GM10248 (cell line): ENCODE measurements at places on chromosomes 7 and 10.

GRCh38 chr7:128425850-128426249, 16.1 kb upstream of the IMPDH1 start:
- peak; percentile 77 for DNase-seq

DNA sequence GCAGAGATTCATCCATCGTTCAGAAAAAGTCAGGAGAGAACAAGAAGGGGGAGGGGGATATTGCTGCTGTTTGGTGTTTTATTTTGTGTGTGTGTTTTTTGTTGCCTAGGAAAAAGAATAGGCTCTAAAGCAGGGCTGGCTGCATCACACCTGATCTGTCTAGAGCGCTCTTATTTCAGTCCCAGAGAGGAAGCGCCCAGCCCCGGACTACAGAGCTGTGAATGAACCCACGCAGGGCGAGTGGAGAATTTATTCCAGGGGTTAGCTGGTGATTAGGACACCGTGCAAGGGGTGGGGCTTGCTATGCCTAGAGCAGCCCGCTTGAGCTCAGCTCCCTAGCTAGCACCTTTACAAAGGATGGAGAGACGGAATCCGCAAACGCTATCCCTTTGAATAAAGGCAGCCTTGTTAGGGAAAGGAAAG, 621 bp upstream of the FAM13C start:
- no peak for DNase-seq

GRCh38 chr10:70892631-70893030, 4.3 kb upstream of the PCBD1 start:
- DNase-seq, result no peak

DNA sequence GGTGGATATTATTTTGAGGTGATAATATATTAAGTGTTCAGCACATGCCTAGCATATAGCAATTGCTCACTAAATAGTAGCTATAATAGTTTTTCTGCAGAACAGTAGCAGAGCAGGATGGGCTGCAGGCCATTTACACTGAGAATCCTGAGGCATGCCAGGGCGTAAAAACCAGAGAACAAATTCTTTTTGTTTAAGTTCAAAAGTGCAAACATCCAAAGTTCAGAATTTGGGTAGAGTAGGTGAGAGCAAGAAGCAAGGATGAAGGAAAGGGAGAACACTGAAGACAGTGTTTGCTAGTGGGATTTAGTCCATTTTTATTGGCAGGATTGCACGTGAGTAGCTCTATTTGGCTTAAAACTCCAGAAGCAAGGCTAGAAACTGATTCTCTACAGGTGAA, 72.0 kb upstream of the RHOBTB1 start:
- DNase-seq, result no peak

DNA sequence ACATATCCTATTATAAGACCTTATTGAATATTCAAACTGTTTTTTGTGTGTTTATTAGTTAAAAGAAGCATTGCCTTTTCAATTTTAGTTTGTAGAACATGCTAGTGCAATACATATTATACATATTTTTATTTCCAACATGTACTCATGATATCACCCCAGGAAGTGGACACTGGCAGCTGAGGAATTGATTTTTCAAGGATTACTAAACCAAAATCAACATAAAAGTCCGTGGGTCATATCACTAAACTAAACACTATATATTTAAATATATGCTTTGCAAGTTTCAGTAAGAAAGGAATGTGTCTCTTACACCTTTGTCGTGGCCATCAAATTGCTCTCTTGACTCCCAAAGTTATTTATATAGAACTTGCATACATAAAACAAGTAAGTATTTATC, 185.2 kb downstream of the AGMO start:
- no peak for DNase-seq

- DNase-seq, result no peak
Observed at GRCh38 chr10:78919181-78919966, 149.4 kb upstream of the ZMIZ1 start.

DNA sequence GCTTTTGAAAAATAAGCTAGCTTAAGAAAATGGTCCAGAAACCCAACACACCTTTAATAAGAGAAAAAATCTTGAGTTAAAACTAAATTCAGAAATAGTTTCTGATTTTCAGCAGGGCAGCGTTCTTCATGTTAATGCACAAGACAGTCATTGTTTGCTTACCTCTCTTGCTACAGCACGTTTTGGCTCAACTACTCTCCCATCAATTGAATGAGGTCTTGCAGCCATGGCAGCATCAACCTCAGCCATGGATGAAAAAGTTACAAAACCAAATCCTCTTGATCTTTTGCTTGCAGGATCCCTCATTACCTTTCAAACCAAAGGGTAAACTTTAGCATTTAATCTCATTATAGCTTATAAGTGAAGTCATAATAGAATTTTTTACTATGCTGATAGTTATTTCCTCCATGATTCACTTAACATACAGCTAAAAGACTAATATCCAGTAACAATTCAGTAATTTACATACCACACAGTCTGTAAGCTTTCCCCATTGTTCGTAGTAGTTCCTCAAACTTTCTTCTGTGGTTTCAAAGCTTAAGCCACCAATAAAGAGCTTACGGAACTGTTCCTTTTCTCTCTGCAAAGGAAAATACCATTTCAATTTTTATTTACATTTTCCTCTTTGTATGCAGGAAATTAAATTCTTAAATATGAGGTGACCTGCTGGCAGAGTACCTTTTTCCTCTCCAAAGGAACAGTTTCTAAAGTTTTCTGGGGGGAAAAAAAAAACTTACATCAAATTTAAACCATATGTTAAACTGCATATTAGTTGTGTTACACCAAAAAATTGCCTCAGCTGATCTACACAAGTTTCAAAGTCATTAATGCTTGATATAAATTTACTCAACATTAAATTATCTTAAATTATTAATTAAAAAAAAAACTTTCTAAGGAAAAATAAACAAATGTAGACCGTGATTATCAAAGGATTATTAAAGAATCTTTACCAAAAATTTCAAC, 3.1 kb downstream of the HNRNPA2B1 start:
- no peak for DNase-seq

DNA sequence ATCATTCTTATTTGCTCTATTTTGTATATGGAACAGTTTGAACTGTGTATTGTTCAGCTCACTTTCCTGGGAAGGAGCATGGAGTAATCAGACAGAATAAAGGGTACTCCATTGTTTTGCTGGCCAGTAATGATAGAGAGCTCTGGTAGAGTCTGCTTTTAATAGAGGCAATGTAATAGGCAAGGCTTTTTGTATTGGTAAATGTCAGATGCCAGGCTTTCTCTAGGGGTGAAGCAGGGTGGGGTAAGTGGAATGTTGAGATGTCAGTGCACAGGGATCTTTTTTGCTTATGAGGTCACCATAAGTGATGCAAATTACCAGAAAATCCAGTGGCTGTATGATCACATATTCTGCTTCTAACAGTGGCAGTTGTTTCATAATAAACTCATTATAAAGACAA, 1088.3 kb upstream of the SORCS1 start:
- DNase-seq, result no peak

DNA sequence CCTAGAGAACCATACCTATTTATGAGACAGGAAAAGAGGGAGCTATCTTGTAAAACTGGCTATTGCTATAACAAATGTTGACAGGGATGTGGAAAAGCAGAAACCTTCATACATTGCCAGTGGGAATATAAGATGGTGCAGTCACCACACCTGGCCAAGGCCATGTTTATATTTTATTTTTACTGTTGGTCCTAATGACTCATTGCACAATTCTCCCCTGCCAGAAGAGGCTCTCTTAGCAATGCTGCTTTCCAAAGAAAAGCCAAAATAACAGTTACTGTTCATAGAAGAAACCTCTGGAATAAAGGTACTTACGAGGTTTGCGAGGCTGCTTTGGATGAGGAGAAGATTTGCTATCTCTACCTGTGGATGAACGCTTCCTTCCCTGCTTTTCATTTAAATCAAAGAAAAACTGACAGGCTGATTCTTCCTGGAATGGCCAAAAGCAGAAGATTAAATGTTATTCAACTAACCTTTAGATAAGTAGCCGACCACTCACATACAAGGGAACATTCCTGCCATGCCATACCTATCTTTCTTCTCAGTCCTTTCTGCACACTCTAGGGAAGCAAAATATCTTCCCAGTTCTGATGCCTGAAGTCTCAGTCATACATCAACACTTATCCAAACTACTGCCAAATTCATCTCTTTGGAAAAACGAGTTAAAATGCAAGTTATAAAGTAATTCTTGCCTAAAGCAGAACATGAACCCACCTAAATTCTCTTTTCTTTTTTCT, 16.3 kb upstream of the CHUK start:
- no peak for DNase-seq

DNA sequence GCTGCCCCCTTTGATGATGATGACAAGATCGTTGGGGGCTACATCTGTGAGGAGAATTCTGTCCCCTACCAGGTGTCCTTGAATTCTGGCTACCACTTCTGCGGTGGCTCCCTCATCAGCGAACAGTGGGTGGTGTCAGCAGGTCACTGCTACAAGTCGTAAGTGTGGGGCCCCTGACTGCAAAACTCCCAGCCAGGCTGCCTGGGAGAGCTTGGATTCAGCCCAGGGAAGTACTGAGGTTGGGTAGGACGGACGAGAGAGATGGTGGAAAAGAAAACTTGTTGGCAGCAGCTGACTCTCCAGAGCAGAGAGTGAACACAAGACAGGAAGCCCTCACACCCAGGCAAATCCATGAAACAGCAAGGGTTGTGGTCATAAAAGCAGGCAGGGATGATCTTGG, 1.3 kb downstream of the PRSS2 start:
- no peak for DNase-seq

DNA sequence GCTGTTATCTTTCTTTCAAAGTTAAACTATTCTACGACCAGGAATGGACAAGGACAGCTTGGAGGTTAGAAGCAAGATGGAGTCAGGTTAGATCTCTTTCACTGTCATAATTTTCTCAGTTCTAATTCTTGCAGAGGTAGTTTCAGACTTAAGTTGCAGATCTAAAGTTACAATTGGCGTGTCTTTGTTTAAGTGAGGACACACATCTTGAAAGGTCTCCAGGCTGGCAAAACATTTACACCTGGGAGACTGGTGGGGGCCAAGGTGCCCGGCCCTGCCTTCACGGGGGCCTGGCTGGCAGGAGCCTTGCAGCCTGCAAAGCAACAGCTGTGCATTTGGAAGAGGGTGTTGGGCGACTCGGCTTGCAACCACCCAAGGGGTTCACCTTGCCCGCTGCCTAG, 1.7 kb upstream of the DYNC2I1 start:
- no peak for DNase-seq

DNA sequence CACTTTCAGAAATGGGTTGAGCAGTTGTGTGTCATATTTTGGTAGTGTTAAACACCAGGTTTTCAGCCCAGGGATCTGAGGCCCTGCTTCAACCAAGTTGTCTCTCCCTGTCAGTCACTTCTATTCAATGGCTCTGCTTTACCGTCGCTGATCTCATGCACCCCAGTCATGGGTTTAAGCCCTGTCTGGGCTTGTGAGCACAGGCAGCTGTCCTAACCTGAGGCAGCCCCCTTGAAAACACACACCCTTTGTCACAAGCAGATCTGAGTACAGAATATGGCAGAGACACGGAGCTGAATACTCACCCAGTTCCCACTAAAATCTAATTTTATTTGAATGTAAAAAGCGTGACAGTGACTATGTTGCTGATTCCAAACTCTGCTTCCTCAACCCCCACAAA, 110.6 kb upstream of the GLI3 start:
- DNase-seq, result no peak

DNA sequence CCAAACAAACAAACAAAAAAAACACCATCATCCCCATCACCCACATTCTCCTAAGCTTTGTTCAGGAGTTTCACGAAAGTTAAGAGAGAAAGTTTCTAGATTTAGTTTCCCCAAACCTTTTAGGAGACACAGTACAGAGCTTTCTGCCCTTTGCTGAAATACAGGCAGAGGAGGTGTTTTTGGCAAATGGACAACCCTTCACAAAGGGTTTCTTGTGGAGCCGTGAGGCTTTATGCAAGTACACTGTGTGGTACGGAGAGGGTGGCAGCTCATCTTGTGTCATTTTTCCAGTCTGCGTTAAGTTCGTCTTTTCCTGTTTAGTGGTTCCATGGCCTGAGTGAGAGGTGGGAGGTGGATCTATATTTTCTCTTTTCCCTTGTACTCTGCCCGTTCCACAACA, 215.5 kb upstream of the PRKCQ start:
- DNase-seq, result no peak

DNA sequence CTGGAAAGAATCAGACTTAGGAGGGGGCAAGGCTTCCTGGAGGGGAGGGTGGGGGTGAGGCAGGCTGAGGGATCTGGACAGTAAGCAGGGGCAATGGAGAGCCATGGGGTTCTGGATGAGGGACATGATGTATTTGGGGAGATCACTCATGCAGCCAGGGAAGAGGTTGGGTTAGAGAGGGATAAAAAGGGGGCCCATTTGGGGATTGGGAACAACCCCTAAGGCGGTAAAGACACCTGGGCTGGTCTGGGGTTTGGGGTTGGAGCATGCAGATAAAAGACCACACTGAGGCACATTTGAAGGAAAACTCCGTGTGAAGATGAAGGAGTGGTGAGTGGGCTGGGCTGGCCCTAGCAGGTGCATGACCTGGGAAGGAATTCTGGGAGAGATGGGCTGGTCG, 30.8 kb downstream of the HIF1AN start:
- DNase-seq, result no peak

GRCh38 chr7:74262639-74263398, 8.6 kb upstream of the RFC2 start:
- no peak for DNase-seq

- DNase-seq, result no peak
Observed at GRCh38 chr10:60914690-60915141, 29.3 kb downstream of the RHOBTB1 start.
